ENCODE measurements at places on chromosomes 5 and 9.

DNA sequence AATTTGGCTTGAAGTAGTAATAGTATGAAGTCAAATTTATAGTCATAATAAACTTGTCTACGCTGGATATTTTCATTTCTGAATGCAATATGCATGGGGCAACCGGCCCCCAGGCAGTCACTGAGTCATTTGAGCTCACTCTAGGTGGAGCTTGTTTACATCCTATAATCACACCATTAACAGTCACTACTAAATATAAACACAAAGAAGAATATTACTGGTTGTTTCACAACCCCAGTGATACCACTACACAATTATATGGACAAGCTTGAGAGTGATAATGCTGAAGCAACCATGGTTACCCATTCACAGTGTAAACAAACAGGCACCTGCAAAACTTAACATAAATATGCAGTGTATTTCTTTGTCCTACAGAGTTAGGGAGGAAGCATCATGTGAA lies 68.7 kb downstream of the MARCHF3 start:
- DNase-seq, result no peak

DNA sequence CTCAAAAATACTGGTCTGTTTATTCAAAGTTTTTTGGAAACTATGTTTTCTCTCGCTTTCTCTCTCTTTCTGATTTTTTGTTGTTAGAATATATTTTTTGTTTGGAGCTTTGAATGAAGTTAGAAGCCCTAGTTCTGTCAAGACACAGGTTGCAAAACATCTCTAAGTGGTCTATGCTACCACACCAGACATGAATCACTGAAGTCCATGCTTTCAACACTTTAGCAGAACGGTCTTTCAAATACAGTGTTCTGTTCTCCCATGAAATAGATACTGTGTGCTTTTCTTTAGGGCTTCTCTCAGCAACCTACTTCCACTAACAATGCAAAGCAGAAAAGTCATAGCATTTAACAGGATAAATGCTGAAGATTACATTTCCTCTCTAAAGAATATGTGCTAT lies 392.5 kb downstream of the TMEM167A start:
- DNase-seq, result no peak

DNA sequence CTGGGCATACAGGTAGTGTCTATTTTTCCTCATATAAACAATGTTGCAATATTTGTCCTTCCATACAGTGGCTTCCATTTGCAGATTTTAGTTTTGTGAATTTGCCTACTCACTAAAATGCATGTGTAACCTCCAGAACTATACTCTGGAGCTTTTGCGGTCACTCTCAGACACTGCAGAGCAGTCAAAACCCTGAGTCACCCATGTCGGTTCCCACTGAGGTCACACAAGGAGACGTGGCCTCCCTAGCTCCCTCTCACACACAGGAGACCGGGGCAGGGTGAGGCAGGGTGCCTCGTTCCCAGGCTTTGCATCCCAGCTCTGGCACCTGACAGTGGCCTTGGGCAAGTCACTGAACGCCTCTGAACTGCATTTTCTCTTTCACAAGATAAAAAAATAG lies 55.5 kb upstream of the ZNF354A start:
- no peak for DNase-seq

DNA sequence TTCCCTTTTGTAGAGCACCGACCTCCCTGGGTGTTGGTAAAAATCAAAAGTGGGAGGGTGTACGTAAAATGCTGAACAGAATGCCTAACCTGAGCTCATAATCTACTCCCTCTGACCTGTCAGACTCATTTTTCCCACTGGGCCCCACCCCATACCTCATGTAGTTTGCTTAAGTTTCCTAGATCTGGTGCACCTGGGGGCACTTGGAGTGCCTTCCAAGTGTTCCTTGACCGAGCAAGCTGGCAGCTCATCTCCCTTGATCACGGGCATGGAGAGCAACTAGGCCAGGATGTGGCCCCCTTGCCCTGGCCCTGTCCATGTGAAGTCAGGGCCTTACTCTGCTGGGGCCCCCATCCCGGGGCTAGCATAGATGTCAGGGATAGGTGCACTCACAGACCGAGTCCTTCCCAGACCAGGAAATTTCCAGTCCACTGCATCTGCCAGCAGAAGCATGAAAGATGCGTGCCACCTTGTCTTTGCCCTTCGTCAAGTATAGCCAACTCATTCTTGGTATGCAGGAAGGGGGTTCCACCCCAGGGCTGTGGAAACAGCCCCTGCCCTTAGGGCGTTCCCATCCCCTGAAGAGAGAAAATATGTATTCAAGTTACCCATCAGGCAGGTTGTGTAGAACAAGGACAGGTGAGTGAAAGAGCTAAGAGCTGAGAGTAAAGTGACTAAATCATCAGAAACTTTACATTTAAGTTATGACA lies 41.9 kb downstream of the SLC22A5 start:
- no peak for DNase-seq

GRCh38 chr5:57216714-57217113 lies 42.9 kb downstream of the GPBP1 start:
- DNase-seq, result no peak

GRCh38 chr5:95973793-95974325 lies 12.2 kb upstream of the ELL2 start:
- no peak for DNase-seq

DNA sequence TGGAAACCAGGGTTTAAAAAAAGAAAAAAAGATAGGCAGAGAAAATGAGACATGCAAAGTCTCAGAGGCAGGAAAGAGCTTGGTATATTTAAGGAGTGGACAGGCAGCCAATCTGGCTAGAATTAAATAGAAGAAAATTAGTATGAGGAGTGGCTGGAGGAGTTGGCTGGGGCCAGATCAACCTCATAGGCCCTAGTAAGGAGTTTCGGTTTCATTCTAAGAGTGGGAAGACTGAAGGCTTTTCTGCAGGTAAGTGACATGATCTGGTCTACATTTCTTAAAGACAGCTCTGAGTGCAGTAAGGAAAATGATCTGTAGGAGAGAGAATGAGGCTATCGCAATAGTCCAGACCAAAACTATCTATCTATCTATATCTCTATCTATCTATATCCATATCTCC lies 27.5 kb downstream of the ADRB2 start:
- DNase-seq, result no peak

- DNase-seq, result no peak
Measured at GRCh38 chr5:173352366-173353349, 24.4 kb upstream of the STC2 start.

DNA sequence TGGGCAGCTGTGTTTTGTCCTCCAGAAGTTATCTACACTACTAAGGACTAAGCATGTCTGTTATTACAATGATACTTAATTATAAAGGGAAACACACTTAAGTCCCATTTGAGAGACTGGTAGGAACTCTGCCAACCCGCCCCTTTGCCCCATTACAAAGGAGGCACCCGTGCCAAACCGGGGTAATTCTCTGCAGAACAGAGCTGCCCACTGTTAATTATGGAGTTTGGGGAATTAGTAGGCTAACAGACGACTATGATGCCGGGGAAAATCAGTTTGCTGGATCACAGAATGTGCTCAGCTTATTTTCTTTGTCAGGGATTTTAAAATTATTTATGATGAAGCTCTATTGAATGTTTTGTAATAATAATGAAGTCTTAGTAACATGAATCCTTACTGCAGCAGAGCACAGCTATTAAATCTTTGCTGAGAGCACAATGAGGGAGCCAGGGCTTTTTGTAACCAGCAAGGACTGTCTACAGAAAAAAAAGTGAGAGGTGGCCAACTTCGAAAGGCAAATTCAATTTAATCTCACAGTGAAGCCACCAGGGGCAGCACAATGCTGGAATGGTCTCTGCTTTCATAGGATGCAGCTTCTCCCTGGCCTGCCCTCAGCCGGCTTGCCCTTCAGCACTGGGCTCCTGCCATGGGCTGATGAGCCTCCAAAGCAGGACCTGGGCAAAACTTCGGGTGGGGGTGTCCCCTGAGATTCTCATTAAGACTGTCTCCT lies 134.5 kb downstream of the GNAQ start:
- no peak for DNase-seq

DNA sequence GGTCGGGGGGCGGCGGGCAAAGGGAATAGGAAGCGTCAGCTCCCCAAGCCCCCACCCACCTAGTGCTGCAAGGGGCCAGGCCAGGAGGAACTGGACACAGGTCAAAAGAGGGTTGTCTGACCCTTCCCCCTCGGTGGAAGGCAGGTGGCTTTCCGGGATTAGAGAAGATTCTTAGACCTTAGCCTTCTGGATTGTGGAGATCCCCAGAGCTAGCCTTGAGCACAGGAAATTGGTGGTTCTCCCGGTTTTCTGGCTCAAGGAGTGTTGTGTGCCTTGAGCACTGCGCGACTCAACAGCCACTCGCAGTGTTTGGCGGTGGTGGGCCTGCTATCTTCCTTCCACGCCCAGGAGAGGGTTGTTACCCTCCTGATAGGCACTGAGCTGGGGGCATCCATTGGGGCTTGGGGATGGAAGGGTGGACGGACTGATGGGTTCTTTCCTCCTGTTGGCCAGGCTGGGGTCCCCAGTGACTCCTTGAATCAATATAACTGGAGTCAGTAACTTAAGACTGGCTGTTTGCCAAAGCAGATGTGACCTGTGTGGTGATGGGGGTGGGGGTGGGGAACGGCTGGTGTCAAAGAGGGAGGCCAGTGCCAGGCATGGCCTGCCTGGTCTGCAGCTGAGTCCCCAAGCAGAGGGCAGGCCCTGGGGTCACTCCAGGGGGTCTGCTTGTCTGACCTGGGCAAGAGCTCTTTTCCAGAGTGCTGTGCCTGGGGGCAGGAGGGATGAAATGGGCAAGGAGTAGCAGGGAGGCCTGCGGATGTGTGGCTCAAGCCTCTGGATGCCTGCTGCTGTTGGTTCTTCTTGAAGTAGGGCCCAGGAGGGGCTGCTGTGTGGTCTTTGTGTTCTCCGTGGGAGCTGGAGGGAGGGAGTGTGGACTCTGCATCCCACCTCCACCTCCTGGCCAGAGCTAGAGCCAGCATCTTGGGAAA lies 2.1 kb downstream of the FGF18 start:
- DNase-seq, result no peak

DNA sequence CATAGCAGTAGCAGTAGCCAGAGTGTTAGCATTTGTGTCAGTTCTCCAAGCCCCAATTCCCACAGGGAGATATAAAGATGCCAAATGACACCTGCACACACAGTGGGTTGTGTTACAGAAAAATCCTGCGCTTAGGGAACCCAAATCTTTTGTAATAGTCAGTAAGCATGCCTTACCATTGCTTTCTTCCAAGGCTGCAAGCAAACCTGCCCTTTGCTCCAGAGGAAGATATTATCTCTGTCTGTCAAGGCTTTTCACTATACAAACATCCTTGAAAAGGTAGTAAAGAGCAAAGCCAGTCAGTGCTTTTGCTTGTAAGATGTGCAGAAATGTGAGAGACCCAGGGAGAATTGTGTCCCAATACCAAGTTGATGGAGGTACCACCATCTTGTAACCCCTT lies 2.9 kb downstream of the ANKDD1B start:
- DNase-seq, result no peak

DNA sequence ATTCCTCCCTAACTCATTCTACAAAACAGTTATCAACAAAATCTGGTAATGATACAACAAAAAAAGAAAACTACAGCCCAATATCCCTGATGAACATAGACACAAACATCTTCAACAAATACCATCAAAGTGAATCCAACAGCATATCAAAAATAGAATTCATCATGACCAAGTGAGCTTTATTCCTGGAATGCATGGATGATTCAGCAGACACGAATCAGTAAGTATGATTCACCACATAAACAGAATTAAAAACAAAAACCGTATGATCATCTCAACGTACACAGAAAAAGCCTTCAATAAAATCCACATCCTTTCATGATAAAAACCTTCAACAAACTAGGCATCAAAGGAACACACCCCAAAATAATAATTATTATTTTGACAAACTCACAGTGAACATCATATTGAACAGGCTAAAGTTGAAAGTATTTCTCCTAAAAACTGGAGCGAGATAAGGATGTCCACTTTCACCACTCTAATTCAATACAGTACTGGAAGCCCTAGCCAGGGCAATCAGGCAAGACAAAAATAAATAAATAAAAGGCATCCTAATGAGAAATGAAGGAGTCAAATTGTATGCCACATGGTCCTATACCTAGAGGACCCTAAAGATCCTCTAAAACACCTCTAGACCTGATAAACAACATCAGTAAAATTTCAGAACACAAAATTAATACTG lies 305.1 kb upstream of the RGMB start:
- no peak for DNase-seq
